ENCODE measurements at places on chromosomes 2 and 18.

DNA sequence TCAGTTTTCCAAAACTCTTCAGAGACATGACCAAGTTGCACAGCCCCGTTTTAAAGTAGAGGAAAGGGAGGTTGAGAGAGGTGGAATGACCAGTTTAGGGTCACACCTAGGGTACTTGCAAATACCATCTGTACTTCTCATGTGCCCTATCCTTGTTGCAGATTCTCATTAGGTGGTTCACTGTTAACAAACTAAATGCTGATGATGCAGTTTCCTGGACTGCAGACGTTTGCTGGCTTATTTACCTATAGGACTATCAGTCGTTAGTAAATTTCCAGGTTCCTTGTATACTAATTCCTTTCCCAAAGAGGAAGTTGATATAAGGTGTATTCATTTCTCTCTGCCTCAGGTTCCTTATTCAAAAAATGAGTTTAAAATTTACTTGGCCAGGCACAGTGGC lies 1.4 kb downstream of the FARP2 start:
- DNase-seq: no peak

DNA sequence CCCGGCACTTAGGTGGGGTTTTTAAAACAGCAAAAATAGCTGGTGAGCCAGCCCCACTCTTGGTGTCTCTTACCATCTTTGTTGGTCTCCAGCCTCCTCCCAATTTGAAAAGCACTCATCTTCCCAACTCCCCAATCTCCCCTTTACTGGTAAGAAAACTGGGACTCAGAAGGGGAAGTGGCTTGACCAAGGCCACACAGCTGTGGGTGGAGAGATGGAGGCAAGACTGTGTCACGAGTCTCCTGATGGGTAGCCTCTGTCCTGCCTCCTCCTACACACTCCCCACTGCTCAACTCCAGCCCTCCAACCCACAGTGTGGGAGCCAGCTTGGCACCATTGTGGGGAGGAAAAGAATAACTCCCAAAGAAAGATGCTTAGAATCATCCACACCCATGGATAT lies 140.4 kb downstream of the SMAD2 start:
- no peak for DNase-seq

- DNase-seq: no peak
These were observed 184.3 kb downstream of the UBE2E3 start for GRCh38 chr2:181164699-181165098.

DNA sequence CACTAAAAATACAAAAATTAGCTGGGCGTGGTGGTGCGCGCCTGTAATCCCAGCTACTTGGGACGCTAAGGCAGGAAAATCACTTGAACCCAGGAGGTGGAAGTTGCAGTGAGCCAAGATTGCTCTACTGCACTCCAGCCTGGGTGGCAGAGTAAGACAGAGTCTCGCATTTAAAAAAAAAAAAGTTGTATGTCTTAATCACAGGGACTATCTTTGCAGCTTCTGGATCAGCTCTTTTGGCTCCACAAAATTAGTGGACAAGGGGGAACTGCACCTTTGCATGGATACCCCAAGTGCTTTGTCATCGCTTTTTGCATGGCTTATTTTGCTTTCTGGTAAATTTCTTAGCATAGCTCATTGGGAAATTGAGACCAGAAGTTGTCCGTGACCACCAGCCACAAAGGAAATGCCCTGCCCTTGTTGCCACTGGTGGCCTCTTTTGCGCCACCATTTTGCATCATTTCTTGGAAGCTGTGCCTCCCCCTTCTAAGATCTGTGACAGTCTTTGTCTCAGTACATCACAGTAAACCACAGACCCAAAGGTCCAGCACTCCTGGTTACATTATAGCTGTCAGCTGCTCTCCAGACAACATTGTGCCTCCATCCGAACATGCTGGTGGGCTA lies 43.9 kb upstream of the PCBP1 start:
- no peak for DNase-seq

DNA sequence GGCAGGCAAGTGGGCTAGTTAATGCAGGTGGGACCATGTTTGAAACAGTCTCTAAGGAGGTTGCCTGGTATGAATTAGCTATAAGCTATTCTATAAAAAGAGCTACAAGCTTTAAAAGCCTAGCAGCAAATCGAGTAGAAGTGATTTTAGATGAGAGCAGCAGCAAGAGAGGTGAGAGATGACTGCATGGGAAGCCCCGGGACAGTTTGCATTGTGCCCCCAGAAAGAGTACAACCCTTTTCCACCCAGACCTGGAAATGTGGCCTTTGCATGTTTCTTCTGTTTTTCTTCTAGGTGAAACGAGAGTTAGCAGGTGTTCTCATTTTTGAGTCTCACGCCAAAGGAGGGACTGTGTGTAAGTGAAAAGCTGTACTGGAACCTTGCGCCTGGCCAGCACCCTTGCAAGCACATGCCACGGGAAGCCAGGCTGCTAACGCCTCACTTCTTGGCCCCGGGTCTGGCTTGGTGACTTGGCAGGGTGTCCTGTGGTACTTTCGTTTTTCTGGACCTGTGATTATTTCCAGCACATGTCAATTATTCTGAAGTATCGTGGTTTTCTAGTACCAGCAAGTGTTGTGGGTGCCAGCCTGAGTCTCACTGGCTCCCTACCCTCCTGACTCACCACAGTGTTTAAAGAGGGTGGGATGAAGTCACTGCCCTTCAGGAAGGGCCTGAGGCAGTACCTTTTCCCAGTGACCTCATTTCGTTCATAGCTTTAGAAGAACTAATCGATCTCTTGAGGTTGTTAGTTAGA lies 90.3 kb upstream of the MAP3K20 start:
- DNase-seq: no peak

DNA sequence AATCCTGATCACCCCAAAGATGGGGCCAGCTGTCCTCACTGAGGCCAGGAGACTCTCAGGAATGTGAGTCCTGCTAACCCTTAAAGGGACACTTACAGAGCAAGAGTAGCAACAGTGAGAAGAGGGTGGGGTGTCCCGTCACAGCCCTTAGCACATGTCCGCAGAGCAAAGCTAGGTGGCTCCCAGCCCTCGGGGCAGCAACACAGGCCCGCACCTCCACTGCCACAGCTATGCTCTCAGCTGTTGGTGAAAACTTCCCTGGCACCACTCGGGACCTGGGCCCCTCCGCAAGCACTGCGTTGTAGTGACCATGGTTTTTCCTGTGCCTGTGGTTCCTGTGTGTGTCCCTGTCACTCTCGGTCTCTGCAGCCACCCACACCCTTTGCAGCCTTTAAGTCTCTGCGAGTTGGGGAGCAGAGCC lies 76.4 kb upstream of the UXS1 start:
- DNase-seq: no peak

DNA sequence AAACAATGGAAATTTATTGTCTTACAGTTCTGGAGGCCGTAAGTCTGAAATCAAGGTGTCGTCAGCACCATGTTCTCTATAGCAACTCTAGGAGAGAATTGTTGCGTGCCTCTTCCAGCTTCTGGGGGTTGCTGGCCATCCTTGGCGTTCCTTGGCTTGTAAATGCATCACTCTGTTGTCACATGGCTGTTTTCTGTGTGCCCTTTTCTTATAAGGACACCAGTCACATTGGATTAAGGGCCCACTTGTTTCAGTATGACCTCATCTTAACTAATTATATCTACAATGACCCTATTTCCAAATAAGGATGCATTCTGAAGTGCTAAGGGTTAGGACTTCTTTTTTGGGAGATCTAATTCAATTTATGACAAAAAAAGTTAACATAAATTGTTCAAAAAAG lies 1.4 kb upstream of the PLEK start:
- DNase-seq: no peak

GRCh38 chr2:201183365-201183727 lies 405 bp downstream of the CASP10 start:
- no peak for DNase-seq

DNA sequence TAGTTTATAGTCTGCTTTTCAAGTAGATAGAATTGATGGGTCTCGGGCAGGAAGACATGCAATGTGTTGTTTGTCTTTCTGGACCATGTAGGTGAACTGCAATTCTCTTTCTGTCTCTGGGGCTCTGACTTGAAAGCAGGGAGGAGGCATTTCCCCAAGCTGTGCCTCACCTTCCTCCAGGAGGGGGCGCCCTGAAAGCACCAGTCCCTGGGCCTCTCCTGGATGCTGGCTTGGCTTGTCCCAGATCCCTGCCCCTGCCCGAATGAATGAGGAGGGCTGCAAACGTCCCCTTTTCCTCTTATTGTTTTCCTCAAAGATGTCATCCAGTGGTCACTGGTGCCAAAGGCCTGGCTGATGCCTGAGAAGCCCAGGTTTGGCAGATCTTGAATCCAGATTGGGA lies 270.6 kb downstream of the CELF4 start:
- DNase-seq: peak; percentile 11

- no peak for DNase-seq
These were observed 58.4 kb upstream of the ACKR3 start for GRCh38 chr2:236511266-236511665.

Measured in erythroblast (primary cell).